ENCODE measurements at places on chromosomes 2 and 18. TPM values are rescaled to one million over a fixed set of nuclear protein-coding genes. Genes with fewer than 3 reads are reported as not detected.

GRCh38 chr2:66264354-66264753 is 170.6 kb upstream of the MEIS1 start:
- no peak overlapping the region for H3K27ac ChIP-seq
- H3K4me3 ChIP-seq, result no peak overlapping the region
- no peaks in the 10 kb centered on the region for H3K4me1 ChIP-seq
- H3K27me3 ChIP-seq, result no peaks in the 10 kb centered on the region
- DNase-seq, result no peak

- H3K27me3 ChIP-seq, result no peaks in the 10 kb centered on the region
- H3K36me3 ChIP-seq, result no peaks in the 10 kb centered on the region
- no peak overlapping the region for H3K4me3 ChIP-seq
- no peak overlapping the region for H3K27ac ChIP-seq
Measured at GRCh38 chr18:26960911-26961310, 95.4 kb upstream of the AQP4 start.

DNA sequence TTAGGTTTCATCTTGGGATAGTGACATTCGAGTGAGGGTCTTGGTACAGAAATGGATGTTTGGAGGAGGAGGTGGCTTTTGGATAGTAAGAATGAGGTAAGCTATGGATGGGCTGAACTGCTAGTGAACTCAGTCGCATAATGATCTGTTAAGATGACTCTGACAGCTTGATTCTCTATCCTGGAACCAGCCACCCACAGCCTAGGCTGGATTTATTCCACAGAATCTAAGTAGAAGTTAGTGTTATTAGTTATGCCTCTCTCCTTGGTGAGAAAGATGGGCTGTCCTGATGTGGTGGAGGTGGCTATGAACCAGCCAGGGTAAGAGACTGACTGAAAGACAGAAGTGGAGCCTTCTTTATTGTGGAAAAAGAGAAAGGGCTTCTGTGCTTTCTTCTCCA is 22.4 kb downstream of the IL36A start:
- H3K27ac ChIP-seq, result no peak overlapping the region
- H3K27me3 ChIP-seq, result no peaks in the 10 kb centered on the region
- H3K36me3 ChIP-seq, result no peaks in the 10 kb centered on the region
- no peak overlapping the region for H3K4me3 ChIP-seq

The PIEZO2 gene
- total RNA-seq, result 5.9 TPM

DNA sequence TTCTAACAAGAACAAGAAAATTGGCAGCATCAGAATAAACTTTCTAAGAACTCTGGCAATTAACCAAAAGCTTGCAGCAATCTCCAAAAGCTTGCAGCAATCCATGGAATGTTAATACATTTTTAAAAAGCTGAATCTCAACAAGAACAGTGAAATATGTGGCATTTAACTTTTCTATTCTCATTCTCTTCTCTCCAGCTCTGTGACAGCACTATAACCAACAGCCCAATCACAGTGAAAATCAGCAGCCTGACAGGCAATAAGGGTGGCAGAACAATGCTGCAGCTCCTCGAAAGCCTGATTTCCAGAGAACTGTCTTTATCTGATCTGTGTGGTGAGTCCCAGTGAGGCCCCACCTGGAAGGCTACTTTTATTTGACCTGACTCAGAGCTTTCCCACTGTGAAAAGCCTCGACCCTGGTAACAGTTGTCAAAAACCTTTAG is 60.0 kb downstream of the TMEM131 start:
- H3K36me3 ChIP-seq, result no peaks in the 10 kb centered on the region
- no peaks in the 10 kb centered on the region for H3K27me3 ChIP-seq
- H3K4me3 ChIP-seq, result no peak overlapping the region

- DNase-seq, result no peak
- no peaks in the 10 kb centered on the region for H3K27me3 ChIP-seq
- no peaks in the 10 kb centered on the region for H3K4me1 ChIP-seq
- no peak overlapping the region for H3K4me3 ChIP-seq
Measured at GRCh38 chr2:167814881-167815718, 432.3 kb downstream of the STK39 start.

The SDC1 gene
- 184 TPM for total RNA-seq

The TUBA4B gene
- total RNA-seq, result not detected

GRCh38 chr2:205680903-205681302 is 1.4 kb upstream of the NRP2 start:
- DNase-seq, result no peak
- H3K4me1 ChIP-seq, result peaks cover 35% of the 10 kb centered on the region
- H3K36me3 ChIP-seq, result no peaks in the 10 kb centered on the region
- no peak overlapping the region for H3K27ac ChIP-seq
- H3K4me3 ChIP-seq, result no peak overlapping the region
- H3K27me3 ChIP-seq, result no peaks in the 10 kb centered on the region

The VSNL1 gene
- 19.2 TPM for total RNA-seq

Data from vagina (tissue), 2 donors.